ENCODE measurements at places on chromosomes 3 and 15. TPM values are rescaled to one million over a fixed set of nuclear protein-coding genes. Genes with fewer than 3 reads are reported as not detected.

Gene SEC11A
- total RNA-seq, result 207 TPM

Gene ADCY5
- 1.3 TPM for total RNA-seq

Gene CNTN3
- 0.97 TPM for total RNA-seq

Gene GTF2E1
- total RNA-seq, result 27.0 TPM
